ENCODE measurements at places on chromosomes 5 and 9.

- DNase-seq, result no peak
These were observed 125.0 kb upstream of the SLC12A2 start for GRCh38 chr5:127958421-127959011.

DNA sequence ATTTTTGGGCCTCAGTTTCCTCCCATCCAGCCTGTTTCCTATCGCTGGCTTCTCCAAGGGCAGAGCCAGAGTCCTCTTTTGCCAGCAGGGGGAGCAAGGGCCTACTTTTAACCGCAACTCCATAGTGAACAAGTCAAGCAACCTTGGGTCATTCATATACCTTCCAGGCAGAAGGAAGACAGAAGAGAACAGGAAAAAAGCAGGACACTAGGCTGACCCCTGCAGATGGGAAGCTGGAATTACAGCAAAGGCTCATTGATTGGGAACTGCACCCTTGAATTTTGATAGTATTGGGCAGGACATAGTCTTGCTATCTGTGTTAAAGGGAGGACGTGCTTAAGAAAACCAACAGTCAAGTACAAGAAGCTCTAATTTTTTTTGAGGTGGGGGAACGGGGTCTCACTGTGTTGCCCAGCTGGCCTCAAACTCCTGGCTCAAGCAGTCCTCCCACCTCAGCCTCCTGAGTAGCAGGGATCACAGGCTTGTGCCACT is 30.1 kb downstream of the QRFP start:
- DNase-seq, result peak; percentile 91

GRCh38 chr9:4320021-4320420 is 20.2 kb upstream of the GLIS3 start:
- DNase-seq, result peak; percentile 32

DNA sequence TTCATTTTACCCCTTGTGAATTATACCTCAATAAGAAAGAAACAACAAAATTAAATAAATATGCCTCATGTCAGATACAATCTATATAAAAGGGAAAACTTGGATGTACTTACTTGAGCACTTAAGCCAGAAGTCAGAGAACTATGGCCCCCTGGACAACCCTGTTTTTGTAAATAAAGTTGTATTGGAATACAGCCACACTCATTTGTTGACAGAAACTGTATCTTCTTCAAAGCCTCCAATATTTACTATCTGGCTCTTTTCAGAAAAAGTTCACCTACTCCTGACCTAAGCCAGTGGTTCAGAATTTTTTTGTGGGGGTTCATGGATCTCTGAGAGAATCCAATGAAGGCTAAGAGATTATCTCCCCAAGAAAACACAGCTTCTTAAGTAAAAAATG is 45.3 kb upstream of the RASEF start:
- DNase-seq, result no peak

DNA sequence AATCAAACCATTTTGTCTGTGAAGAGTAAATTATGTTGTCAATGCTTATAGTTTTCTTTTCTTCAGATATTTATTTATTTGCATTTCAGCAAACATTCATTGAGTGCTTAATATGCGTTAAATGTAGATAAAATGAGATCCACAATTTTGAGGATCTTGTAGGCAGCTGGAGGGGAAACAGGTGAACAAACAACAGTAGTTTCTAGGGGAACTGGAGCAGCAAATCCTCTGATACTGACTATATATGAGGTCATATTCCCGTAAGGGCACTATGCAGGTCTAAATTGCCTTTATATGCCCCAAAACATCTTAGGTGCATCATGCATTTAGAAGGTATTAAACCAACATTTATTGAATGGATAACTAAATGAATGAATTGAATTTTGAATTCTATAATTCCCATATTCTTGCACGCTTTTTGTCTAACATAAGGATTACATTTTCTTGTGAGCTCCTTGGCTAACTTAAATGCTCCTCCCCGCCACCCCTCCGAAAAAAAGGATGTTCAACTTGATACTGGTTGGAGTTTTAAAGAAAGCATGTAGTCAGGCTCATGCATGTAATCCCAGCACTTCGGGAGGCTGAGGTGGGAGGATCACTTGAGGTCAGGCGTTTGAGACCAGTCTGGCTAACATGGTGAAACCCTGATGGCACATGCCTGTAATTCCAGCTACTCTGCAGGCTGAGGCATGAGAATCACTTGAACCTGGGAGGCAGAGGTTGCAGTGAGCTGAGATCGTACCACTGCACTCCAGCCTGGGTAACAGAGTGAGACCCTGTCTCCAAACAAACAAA is 299.8 kb downstream of the TMEM38B start:
- DNase-seq, result no peak

- no peak for DNase-seq
These were observed 406.6 kb downstream of the ADGRV1 start for GRCh38 chr5:90965110-90965685.

GRCh38 chr9:3012842-3013241 is 168.9 kb upstream of the PUM3 start:
- no peak for DNase-seq

- no peak for DNase-seq
These were observed 140.5 kb upstream of the PITX1 start for GRCh38 chr5:135174315-135175096.

- DNase-seq, result no peak
These were observed 380.1 kb downstream of the IRX2 start for GRCh38 chr5:2371419-2371710.

DNA sequence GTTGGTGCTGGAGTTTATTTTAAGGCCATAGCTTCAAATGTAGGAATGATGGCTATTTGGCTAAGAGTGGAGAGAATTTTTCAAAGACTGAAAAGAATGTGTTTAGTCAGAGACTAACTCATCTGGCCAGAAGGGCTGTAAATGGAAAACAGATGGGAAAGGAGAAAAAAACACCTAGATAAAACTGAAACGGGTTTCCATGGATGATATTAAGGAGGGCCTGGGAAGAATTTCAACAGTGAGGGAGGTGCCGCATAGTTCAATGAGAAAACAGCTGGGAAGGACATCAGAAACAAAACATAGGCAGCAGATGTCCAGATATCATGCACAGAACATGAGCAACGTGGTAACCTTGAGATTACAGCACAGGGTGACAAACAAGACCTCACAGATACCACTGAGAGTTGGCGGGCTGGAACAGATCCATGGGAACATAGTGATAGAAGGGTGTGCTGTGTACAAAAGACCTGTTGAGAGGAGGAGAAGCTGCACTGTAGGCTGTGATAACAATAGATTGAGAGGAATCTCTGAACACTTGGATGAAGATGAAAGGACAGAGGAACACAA is 31.2 kb upstream of the RAD23B start:
- DNase-seq, result peak; percentile 90

GRCh38 chr9:27059907-27060306 is 49.1 kb upstream of the TEK start:
- no peak for DNase-seq

DNA sequence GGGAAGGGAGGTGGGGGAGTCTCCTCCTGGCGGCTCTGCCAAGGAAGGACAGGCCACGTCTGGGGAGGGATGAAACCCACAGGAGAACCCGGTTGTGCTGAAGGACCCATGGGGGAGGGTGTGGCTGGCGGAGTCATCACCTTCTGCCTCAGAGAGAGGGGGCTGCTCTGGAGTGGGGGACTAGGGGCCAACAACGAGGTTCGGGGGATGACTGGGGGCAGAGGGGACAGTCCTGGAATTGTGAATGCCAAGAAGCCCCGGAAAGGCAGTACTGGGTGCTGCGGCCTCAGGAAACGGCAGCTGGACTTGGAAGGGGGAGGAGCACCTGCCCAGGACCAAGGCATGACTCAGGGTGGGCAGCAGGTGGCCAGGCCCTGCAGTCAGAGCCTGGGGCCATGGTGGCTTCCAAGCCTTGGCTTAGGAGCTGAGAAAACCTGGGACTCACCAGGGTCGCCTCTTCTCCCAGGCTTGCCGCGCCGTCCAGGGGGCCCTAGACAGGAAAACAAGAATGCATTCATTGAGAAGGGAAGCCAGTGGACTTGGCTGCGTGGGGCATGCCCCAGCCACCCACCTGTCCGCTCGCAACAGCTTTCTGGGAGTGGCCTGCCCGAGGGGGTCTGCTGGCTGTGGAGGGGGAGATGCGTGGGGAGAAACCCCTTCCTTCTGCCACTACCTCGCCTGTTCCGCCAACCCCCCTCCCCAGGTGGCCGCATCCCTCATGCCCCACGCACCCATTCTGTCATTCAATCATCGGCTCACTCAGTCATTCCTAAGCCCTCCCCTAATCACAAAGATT is 74.0 kb upstream of the PHYKPL start:
- DNase-seq, result no peak

DNA sequence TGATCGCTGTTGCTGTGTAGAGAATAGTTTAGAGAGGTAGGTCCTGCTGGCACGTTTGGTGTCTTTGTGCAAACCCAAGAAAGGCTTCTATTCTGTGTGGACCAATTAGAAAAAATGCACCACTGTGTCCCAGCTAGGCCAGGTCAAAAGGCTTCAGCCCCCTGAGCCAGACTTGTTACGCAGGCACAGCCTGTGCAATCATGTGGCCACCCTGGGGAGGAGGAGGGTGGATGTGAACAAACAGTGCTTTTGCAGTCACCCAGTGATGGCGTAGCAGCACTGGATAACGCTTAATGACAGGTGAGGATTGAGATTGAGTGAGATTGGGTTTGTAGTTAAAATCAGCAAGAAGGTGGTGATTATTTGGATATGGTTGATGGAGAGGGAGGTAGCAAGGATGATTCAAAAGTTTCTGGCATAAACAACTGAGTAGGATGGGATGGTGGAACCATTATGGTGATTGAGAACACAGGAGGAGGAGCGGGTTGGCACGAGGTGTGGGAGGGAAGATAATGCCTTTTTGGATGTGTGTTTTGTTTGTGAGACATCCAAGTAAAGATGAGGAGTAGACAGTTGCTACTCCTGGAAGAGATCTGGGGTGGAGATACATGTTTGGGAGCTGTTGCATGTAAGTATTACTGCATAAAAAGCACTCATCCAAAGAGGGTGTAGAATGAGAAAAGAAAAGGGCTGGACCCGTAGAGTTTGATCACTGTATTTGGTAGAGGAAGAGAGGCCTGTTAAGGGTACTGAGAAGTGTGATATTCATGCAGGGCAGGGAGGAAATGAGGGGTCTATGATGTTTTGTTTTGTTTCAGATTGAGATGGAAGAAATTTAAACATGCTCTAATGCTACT is 6.7 kb downstream of the GCNT1 start:
- DNase-seq, result no peak

DNA sequence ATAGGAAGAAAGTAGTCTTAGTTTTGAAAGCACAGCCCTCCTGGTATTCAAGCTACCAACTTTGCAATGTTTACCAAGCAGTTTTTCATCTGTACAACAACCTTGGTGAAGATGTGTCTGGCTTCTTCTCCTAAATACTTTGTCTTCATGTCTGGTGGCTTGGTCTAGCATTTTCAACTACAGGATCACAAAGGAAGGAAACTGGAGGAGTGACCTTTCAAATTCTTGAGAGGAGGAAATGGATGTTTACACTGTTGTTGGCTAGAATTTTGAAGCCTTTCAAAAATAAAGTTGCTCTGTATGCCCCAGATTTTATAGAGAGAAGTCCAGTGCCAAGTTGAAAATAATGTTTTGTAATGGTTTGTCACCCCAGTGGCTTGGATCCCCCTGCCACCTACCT is 16.3 kb downstream of the PAM start:
- no peak for DNase-seq

GRCh38 chr9:4146293-4146692 is 153.6 kb downstream of the GLIS3 start:
- DNase-seq, result no peak

- DNase-seq, result no peak
These were observed 100.3 kb downstream of the PAX5 start for GRCh38 chr9:36933676-36934215.

GRCh38 chr9:133928248-133928764 is 63.8 kb downstream of the VAV2 start:
- DNase-seq, result no peak

DNA sequence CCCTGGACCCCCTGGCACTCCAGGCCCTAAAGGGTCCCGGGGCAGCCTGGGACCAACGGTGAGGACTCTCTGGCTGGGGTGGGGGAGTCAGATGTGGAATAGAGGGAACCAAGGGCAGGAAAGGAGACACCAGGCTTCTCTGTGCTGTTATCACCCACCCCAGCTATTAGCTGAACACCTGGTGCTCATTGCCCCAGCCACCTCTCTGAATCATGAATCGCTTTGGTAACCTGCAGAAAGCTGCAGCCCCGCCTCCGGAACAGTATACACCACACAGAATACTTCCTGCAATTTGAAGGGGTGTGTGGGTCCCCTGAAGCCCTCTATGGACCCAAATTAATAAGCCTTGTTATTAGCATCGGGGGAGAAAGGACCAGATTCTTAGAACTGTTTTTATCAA is 40.4 kb upstream of the ORM1 start:
- DNase-seq, result no peak

DNA sequence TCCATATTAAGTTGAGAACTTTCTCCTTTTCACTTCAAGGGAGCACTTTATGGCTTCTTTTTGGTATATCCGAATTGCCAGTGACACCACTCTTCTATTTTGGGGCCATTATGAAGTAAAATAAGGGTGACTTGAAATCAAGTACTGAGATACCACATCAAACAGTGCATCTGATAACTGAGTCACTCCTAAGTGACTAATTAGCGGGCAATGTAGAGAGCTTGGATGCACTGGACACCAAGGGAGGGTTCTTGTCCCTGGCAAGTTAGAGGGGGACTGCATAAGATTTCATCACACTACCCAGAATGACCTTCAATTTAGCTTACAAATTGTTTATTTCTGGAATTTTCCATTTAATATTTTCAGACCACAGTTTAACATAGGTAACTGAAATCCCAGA is 813.9 kb upstream of the CDH10 start:
- no peak for DNase-seq

GRCh38 chr9:137083394-137084004 is 3.3 kb upstream of the MAN1B1 start:
- peak; percentile 98 for DNase-seq

- no peak for DNase-seq
These were observed 2125.8 kb upstream of the WWC1 start for GRCh38 chr5:166165596-166165995.

DNA sequence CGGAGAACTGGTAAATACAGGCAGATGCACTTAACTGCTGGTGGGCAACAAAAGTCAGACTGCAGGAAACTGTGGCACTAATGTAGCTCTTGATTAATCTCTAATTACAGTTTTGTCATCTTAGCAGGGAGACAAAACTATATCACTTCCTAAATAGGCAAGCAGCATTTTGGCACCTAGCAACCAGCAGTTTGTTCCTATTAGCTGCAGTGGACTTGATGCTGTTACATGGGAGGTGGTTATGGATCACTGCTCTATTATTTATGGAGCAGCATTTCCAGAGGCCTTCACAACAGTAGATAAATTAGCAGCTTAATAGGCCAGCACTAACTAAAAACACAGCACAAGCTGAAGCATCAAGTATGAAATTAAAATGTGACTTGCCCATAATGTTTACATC is 518.3 kb upstream of the ITGA1 start:
- no peak for DNase-seq

GRCh38 chr5:181100121-181100875 is 30.7 kb downstream of the OR2V1 start:
- peak; percentile 39 for DNase-seq
